ENCODE measurements at places on chromosomes 1 and 21.

GRCh38 chr1:215472723-215473122, 94.4 kb upstream of the KCTD3 start:
- no peak for DNase-seq

- DNase-seq = no peak
Measured at GRCh38 chr1:208896768-208897167, 652.6 kb upstream of the PLXNA2 start.

GRCh38 chr1:192566657-192567056, 8.9 kb upstream of the RGS1 start:
- no peak for DNase-seq

DNA sequence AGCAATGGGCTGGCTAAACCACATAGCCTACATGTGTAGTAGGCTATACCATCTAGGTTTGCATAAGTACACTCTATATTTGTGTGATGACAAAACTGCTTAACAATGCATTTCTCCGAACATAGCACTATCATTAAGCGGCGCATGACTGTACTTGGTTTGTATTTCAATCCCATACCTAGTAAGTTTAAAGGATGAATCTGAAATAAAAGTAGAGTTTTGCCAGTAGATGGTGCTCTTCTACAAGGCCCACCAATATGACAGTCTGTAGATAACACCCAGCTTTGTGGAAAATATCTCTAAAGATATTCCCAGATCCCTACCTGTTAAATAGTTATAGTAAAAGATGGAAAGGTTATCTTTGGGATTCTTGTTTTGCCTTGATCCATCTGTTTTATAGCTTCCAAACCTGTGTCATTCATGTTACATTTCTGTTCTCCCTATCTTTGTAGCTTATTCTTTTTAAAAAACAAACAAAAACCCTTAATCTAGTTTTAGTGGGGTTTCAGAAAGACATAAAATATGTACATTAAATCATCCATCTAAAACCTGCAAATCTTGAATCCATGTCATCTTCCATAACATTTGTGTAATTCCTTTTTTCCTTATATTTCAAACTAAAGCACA, 33.9 kb upstream of the ASPM start:
- DNase-seq = peak; percentile 72

- DNase-seq = peak; percentile 99
Measured at GRCh38 chr1:64898107-64898861, 68.1 kb downstream of the JAK1 start.

DNA sequence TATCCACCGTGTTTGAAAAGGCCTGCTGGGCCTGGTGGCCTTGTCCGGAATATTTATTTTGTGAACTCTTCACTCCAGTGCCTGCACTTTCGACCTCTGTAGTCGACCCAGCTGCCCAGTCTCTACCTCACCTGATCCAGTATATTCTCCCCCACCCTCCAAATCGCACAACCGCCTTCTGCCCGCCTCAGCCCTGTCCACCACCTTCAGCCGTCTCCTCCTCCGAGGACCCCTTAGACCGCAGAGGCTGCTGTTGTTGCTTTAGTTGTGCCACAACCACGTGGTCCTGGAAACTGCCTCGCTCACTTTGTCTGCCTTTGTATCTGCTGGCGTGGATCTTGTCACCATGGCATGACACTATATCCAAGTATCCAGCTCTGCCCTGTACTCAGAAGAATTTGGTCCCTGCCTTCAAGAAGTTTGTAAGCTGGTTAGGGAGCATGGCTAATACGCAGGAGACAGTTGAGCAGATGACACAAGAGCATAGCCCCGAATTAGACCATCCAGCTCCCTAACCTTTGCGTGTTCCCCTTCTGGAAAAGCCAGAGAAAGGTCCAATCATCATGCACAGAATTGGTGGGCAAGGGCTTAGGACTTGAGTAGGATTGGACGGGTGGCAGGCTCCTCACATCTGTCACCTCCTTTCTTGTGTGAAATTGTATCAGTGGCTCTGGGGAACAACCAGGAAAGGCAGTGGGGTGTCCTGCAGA, 1.5 kb downstream of the PHGDH start:
- peak; percentile 20 for DNase-seq

- DNase-seq = peak; percentile 58
Measured at GRCh38 chr1:43274125-43274803, 4.5 kb downstream of the TMEM125 start.

GRCh38 chr1:178031856-178032320, 62.0 kb upstream of the RASAL2 start:
- DNase-seq = peak; percentile 93

- no peak for DNase-seq
Measured at GRCh38 chr1:187509091-187509490, 680.3 kb downstream of the PLA2G4A start.

Data from fibroblast of mammary gland (primary cell).